ENCODE measurements at places on chromosomes 1 and 21. TPM values are rescaled to one million over a fixed set of nuclear protein-coding genes. Genes with fewer than 3 reads are reported as not detected.

CASQ1 gene
- not detected for total RNA-seq

LBR gene
- 50.0 TPM for total RNA-seq

CD1D gene
- 0.49 TPM for total RNA-seq

TOR1AIP2 gene
- 37.5 TPM for total RNA-seq

TPTE gene
- not detected for total RNA-seq

ZYG11A gene
- 0.25 TPM for total RNA-seq

VAV3 gene
- 1.3 TPM for total RNA-seq

SLC25A44 gene
- 17.6 TPM for total RNA-seq

CFHR1 gene
- total RNA-seq, result not detected

PAQR7 gene
- 9.3 TPM for total RNA-seq
